ENCODE measurements at places on chromosomes 2 and 18.
A peak's percentile ranks its signal among the peaks of the same experiment; 100 is the strongest.

DNA sequence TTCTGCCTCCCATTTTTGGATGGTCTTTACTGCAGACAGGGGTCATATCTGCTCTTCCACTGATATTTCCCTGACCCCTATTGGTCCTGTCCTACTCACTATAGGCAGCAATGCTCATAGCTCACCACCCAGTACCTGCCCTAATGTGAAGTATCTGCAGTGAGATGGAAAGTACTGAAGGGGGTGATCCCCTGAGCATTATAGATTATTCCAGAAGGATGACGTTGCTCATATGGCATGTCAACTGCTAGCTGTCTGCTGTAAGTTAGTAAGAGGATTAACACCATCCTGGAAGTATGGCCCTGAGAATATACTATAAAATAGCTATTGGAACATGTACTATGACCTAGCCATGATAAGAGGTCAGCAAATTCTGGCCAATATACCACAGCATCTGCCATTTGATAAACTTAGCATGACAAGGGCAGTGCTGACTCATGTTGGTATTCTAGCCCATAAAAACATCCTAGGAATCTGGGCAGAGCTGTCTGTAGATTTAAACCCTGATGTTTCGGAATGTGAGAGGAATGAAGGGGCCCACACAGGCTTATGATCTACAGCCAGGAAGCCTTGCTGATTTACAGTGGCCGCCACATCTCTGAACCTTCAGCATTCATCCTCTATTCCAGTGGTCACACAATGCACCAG, 451.4 kb downstream of the TNS1 start:
- no peak for DNase-seq

GRCh38 chr2:176665086-176665485, 395.8 kb downstream of the MTX2 start:
- DNase-seq = no peak

GRCh38 chr2:32010670-32011484, at the start of gene MEMO1:
MEMO1 (minus strand) TSS chr2:32011008; CDS start chr2:32010247, 761 bp downstream.
- peak; percentile 93 for DNase-seq

DNA sequence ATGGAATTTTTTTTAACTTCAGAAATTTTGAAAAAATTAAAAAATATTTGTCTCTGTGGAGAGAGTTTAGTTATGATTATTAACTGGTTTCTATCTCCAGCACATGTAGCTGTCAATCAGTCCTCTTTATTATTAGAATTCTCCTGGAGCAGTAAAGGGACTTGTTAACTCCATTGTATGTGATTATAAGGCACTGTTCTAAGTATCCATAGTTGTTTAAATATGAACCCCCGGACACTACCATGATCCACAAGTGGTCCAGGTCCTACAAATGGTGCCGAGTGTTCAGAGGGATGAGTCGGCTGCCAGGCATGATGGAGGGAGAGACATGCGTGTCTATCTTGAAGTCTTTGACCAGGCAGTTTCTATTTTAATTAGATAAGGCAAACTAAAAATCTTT, 492 bp downstream of the CHRNA1 start:
- DNase-seq = no peak

DNA sequence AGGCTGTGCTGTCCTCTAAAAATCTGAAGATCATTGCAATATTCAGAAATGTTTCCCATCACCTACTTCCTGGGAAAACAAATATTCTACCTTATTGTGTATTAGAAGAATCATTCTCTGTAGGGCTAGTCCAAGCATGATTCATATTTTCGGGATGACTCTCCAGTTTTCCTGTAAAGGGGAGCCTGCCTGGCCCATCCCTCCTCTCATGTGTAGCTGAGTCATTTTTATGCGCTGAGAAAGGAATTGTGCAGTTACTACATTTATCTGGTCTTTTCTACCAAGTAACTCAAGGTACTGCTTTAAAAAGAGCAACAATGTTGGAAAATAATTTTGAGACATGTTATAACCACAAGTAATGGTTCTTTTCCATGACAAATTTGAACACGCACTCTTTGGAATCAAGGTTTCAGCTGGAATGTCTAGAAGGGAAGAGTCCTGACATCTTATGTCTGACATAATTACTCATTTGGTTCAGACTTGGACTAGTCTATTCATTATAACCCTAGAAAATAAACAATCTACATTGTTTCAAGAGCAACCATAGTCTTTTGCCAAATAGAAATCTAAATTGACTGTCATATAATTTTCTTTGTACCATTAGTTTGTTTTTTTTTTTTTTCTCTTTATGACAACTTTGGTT, 6.6 kb downstream of the DSG3 start:
- DNase-seq = no peak

GRCh38 chr18:61335684-61336555, 2.7 kb downstream of the CDH20 start:
- DNase-seq = no peak

- DNase-seq = no peak
Observed at GRCh38 chr2:150476286-150476685, 11.2 kb downstream of the RND3 start.

DNA sequence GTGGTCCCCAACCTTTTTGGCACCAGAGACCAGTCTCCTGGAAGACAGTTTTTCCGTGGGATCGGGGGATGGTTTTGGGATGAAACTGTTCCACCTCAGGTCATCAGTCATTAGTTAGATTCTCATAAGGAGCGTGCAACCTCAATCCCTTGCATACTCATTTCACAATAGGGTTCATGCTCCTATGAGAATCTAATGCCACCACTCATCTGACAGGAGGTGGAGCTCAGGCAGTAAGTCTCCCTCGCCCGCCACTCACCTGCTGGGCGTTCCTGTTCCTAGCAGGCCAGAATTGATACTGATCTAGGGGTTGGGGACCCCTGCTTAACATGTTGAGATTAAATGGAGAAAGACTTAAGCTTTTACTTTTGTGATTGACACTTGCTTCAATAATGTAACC, 9.9 kb downstream of the NABP1 start:
- DNase-seq = no peak

DNA sequence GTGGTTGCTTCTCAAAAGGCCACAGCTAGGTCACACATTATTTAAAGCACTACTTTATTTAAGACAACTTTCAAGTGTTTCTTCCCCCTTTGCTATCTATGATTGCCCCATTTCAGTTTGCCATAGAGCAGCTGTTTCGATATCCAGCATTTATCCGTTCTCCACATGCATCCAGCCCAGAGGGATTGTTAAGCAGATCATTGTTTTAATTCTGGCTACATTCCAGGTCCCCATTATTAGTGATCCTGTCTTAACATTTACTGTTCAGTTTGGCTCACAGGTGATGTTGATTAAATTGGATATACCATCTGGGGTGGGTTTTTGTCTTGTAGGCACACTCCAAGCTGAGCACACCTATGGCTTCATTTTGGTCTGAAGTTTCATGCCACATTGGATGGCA, 638.7 kb downstream of the ZEB2 start:
- no peak for DNase-seq

GRCh38 chr2:71240794-71241193, 13.9 kb upstream of the PAIP2B start:
- no peak for DNase-seq

- DNase-seq = no peak
Observed at GRCh38 chr2:149991576-149991975, 404.0 kb upstream of the MMADHC start.

GRCh38 chr2:189252991-189253675, 73.6 kb upstream of the COL5A2 start:
- DNase-seq = no peak

DNA sequence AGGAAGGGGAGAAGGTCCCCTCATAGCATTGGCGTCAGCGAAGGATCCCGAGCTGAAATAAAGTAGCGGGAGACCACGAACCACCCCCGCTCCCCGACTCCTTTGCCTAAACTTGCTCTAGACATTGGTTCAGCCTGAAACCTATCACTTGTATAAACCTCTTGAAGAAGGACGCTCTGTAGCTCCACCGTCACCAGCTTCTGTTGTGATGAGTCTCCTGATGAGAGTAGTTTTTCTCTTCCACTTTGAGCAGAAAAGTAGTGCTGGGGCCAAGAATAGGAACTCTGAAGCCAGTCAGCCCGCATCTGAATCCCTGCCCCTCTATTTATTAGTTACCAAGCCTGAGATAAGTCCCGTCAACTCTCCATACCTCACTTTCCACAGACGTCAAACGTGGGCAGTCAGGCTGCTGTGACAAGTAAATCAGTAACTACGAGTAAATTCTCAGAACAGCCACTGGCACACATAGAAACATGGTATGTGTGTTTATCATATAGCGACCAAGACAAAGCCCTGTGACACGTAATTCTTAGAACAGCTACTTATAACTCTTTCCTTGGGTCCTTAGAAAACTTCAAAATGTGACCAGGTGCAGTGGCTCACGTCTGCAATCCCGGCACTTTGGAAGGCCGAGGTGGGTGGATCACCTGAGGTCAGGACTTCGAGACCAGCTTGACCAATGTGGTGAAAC, 61.7 kb downstream of the CD226 start:
- peak; percentile 49 for DNase-seq

DNA sequence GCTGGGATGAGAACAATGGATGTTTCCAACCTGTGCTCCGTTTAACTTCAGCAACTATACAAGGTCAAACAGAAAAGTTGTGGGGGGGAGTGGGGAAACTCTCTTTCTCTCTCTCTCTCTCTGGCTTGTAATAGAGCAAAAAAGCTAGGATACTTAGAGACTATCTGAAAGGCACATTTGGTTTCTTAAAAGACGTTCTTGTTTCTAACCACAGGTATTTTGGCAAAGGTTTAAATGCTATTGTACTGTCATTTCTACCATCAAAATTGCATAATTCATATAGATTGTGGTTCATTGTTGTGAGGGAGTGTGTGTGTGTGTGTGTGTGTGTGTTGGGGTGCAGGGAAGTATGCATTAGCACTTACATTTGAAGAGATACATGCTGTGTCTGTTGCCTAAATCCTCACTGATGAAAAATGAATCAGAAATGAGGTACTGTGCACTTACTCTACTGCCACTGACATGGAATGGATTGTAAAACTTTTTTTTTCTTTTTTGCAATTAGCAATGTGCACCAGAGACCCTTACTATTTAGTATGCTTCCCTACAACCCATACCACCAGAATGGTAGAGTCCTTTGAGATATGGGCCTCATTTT, 841.0 kb upstream of the PIK3C3 start:
- no peak for DNase-seq

DNA sequence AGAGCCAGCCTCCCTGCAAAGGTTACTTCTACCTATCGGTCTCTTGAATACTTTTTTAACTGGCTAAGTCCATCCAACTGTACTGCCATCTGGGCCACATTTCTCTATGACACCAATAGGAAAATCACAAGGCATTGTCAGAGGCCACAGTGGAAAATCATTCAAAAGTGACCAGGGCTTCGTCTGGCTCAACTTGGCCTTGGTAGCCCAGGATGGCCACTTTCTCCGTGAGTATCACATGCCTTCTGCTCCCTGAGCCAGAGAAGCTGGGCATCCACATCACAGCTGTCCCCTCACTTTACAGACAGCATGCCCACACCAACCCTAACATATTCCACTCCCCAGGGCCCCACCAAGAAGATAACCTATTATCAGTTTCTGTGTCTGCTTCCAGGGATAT, 5.8 kb downstream of the CIB4 start:
- no peak for DNase-seq

GRCh38 chr2:215998636-215999035, 14.7 kb downstream of the MREG start:
- no peak for DNase-seq

DNA sequence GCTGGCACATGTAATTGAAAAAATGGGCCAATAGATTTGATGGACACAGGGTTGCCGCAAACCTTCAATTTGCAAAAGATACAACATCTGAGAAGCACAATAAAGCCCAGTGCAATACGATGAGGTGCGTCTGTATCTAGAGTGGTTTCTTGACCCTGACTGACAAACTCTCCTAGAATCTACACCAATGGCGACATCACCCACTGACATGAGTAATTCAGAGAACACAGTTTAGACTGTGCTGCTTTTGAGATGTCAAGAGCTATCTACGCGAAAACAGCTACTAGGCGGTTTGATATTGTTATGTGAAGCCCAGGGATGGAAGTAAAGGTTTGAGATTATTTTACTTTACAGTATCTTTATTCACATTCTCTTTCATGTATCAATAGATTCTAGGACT, 104.9 kb downstream of the EIPR1 start:
- no peak for DNase-seq

DNA sequence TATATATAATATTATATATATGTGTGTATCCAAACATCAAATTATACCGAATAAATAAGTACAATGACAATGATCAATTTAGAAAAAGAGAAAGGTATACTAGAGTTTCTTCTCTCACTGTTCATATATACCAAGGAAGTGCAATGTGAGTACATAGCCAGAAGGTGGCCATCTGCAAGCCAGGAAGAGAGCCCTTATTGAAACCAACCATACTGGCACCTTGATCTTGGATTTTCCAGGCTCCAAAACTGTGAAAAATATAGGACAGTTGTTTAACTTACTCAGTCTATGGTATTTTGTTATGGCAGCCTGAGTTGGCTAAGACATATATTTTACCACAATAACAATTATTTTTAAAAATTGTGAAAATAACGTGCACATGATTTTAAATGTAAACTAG, 1490.2 kb upstream of the SLC39A10 start:
- no peak for DNase-seq

DNA sequence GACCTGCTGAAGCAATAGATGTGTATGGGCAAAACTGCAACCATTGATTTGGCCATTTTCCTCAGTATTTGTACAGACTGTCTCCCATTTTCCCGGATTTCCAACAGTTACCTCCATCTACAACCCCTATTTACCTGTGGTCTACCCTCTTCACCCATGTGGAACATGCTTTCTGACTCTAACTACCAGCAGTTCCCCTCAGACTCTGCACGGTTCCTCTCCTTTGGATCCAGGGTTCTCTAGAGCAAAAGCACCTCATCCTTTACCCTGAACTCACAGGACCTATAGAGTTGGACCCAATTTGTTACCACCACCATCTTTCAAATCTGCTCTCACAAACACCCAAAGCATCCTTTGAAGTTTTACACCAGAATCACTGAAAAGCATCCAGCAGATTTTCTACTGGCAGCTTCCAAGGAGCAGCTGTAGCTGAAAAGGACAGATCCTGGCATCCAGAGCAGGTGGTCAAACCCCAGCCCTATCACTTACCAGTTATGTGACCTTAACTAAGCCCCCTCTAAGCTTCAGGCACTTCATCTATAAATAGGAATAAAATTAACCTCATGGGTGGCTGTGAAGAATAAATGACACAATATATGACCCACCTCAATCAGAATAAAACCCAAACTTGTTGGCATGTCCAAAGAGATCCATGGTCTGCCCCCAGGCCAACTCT, 15.3 kb downstream of the CYTIP start:
- DNase-seq = no peak
